NCI-H82 (cell line): ENCODE measurements at places on chromosomes 4 and X.

DNA sequence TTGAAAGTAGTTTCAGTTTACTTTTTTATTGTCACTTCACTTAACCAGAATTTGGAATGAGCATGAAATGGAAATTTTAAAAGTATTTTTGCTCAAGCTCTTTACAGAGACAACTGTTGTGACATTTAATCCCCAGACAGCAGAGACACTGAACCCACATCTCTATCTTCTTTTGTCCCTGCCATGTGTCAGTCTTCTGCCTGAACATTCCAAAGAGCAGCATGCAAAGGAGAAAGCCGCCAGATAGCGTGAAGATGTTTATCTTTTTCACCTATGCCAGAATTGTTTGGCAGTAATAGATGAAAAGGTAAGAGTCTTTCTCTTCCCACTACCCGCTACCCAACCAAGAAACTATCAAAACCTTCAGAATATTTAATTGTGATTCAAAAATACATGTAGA is 46.8 kb downstream of the NDNF start:
- DNase-seq = no peak

GRCh38 chrX:26915064-26915463 is 548.1 kb downstream of the PPP4R3C start:
- DNase-seq = no peak

DNA sequence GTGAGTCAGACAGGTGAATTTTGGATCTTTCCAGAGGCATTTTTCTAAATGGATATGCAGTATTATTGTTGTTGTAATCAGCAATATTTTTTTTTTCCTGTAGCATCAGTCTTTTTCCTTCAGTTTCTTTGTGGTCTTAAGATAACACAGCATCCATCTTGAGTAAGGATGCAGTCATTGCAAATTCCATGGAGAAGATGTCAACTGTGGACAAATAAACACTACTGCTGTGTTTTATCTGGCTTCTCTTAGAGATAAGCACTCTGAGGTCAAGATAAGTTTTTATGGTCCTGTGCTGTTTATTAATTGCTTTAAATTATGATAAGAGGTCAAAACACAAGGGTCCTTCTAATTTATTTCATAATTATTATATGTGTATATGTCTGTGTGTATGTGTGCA is 1255.7 kb downstream of the ADGRL3 start:
- no peak for DNase-seq

DNA sequence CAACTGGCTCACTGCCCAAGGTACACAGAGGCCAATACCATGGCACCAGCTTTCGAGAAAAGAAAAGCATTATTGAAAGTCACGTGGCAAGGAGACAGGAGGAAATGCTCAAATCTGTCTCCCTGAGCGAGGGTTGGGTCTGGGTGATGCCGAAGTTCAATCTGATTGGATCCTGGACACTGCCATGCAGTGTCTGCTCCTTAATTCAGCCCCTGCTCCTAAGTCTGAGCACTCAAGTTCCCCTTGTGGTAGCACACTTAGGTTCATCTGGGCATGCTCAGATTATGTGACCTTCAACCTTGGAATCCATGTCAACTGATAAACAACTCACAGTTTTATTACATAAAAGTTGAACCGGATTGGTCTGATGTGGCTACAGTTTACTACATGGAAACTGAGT is 512.6 kb upstream of the GALNT7 start:
- no peak for DNase-seq

- DNase-seq = no peak
Measured at GRCh38 chrX:84712621-84713020, 210.4 kb upstream of the HDX start.

DNA sequence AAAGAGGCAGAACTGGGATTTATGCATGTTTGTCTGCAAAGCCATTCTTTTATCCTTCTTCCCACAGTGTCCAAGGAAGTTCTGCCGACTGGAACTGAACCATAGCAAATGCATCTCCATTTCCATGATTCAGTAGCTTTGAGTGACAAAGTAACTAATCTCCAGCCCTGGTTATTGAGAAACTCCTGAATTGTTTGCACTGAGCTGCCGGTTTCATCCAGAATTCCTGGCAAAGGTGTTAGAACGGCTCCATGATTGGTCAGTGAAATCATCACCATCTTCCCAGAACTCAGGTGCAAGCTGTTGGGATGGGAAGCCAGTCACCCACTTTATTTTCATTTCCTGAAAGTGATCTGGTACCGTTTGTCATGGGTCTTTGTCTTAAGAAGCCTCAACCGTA is 47.0 kb upstream of the SLC34A2 start:
- DNase-seq = no peak

GRCh38 chrX:116185163-116185562 is 14.6 kb downstream of the AGTR2 start:
- no peak for DNase-seq

- no peak for DNase-seq
Measured at GRCh38 chr4:45062935-45063545, 336.7 kb upstream of the GNPDA2 start.

DNA sequence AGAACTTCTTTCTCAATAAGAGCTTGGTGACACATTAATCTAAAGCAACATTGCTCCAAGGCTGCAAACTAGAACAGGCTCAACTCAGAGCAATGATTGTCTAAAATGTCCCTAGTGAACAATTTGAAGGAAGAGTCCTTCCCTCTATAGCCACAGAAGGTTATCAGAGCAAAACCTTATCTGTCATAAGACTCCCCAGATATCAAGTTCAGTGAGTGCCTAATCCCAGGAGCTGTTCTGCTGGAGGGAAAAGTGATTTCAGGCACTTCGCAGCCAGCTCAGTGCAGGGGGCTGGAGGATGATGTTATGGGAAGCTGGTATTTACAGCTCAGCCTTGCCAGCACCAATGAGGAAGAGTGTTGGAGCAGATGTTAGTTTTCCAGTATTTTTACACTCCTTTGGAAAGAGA is 497.5 kb downstream of the INPP4B start:
- peak; percentile 54 for DNase-seq

GRCh38 chrX:48782795-48783194 is 3.6 kb upstream of the GATA1 start:
- DNase-seq = no peak

GRCh38 chr4:82496349-82496748 is 65.4 kb downstream of the TMEM150C start:
- no peak for DNase-seq

GRCh38 chr4:8754634-8755589 is 116.7 kb downstream of the HMX1 start:
- no peak for DNase-seq
